Activated CD8-positive, alpha-beta T cell treated with anti-CD3 and anti-CD28 coated beads for 36 hours (primary cell): ENCODE measurements at places on chromosomes 12 and 14. TPM values are rescaled to one million over a fixed set of nuclear protein-coding genes. Genes with fewer than 3 reads are reported as not detected.
A peak's percentile ranks its signal among the peaks of the same experiment; 100 is the strongest.

- no peak for DNase-seq
Observed at GRCh38 chr12:110658878-110659277, 30.0 kb downstream of the HVCN1 start.

DNA sequence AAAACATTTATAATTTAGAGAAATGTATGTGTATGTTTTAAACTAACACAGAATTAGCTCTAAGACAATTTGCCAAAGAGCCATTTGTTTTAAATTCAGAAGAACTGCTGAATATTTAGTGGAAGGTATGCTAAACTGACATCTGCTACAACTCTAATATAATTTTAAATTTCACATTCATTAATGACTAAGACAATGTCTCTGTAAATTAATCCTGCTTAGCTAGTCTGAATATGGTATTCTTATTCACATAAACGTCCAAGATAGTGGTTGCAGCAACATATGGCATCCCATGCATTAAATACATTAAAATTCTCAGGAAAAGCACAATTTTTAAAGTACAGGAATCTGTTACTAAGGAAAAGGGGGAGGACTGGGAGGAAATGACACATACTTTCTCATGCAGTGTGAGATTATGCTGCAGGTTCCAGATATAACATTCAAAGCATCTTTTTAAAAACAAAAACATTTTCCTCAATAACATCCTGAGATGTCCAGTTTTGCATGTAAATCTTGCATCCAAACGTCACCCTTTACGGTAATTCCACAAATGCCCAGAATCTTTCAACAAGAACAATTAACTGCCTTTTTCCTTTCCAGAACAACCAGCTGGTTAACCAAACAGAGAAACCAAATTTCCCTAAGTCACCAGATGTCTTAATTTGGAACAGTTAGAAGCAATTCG lies 26.9 kb downstream of the WDR89 start:
- no peak for DNase-seq

DNA sequence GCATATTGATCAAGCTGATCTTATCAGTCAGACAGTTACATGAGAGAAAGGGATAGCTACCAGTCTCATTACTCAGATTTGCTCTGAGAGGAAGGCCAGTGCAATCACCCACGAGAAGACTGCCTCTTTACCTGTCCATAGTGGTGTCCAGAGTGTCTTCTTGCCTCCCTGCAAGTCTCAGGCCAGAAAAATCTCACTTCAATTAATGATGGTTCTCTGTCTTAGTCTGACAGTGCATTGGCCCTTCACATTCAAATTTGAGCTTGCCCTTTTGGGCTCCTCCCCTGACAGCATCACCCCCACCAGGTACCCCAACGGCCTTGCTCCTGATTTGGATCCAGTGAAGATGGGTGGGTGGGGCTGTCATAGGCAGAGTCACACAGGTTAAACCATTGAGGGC lies at the start of gene AICDA:
AICDA (minus strand) TSS at position 231 of the 400 bp plus-strand sequence; CDS start at position 139, 92 bp downstream.
- no peak for DNase-seq

DNA sequence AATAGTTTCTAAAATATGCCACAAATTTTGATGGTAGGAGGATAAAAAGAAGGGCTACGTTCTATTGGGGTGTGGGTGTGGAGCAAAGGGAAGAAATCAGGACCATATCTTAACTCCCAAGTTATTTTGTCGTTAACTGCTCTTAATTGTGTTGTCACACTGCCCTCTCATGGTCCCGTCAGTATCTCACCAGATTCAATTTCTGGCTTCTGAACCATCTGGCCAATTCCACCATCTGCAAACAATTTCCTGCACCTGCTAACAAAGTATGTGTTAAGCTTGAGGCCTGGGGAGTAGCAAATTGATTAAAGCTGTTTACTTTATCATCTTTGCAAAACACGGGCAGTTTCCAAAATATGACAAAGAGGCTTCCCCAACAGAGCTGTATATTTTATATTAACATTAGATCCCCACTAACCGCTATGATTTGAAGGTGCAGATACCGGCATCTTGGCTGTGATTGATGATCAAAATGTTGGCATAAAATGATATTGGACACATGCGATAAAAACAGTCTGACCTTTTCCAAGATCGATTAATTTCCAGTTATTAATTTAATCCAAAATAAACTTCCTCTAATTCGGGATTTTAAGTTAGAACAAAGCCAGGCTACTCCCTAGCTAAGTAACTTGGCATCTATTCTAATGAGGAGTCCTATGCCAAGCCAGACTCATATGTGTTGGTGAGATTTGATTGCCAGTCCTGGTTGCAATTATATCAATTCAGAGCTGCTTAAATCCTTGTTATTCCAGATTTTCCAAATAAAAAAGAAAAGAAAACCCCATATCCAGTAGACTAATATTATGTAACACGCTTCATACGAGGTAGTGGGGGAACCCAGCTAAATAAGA lies 6.9 kb upstream of the DNM1L start:
- peak; percentile 45 for DNase-seq

- DNase-seq, result no peak
Observed at GRCh38 chr12:67410246-67410645, 141.1 kb downstream of the CAND1 start.

DNA sequence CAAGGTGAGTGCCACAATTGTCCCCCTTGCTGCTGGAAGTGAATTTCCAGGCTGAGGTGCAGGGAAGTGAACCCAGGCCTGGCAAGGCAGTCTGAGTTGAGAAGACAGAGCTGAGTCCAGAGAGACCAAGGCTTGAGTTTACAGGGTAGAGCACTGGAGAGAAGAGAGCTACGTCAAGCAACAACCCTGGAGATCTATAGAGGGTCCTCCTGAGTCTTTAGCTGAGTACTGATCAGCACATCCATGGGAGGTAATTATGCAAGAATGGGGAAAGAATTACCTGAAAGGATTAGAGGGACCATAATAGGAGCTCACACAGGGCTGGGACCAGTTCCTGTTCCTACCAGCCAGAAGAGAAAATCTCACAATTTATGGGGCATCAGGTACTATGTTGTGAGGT lies 190.7 kb downstream of the NEDD1 start:
- DNase-seq, result no peak

Gene FAM186B
- not detected for total RNA-seq

Gene OAS2
- 95.7 TPM for total RNA-seq

Gene PLCZ1
- not detected for total RNA-seq

Gene HOXC12
- total RNA-seq, result not detected

Gene RFX4
- total RNA-seq, result not detected

Gene FLRT2
- not detected for total RNA-seq

Gene SMIM41
- not detected for total RNA-seq
